Lung (tissue), 17 donors: ENCODE measurements at places on chromosomes 2 and 18. TPM values are rescaled to one million over a fixed set of nuclear protein-coding genes. Genes with fewer than 3 reads are reported as not detected.

The KLF11 gene
- 20.3 TPM for total RNA-seq

The LCT gene
- total RNA-seq, result 0.06 TPM

DNA sequence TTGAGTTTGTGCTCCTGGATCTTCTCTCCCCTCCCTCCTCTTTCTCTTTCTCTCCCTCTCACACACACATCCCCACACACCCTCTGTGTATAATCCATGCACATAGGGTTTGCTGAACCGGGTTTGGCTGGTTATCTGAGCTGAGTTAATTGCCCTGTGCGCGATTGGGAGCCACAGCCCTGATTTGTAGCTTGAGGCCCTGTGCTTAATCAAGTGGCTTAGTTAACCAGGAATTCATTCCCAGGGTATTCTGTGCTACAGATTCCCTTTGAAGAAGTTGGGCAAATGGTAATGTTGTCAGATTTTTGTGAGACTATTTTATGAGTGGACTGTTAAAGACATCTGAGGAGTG is 6.2 kb downstream of the PARD3B start:
- no peak for DNase-seq

- DNase-seq, result peak; percentile 74
These were observed 445 bp downstream of the MEX3C start for GRCh38 chr18:51196811-51197660.

- DNase-seq, result no peak
These were observed 11.2 kb upstream of the DAPL1 start for GRCh38 chr2:158783923-158784322.

GRCh38 chr2:240565333-240566202 is 2.7 kb upstream of the RNPEPL1 start:
- DNase-seq, result peak; percentile 30
